ENCODE measurements at places on chromosomes 16 and 17.

GRCh38 chr16:22123146-22123545 lies 30.8 kb downstream of the VWA3A start:
- DNase-seq: no peak

GRCh38 chr17:43402078-43402477 lies 3.3 kb downstream of the ARL4D start:
- no peak for DNase-seq

GRCh38 chr17:60640503-60640902 lies 37.1 kb upstream of the BCAS3 start:
- no peak for DNase-seq

DNA sequence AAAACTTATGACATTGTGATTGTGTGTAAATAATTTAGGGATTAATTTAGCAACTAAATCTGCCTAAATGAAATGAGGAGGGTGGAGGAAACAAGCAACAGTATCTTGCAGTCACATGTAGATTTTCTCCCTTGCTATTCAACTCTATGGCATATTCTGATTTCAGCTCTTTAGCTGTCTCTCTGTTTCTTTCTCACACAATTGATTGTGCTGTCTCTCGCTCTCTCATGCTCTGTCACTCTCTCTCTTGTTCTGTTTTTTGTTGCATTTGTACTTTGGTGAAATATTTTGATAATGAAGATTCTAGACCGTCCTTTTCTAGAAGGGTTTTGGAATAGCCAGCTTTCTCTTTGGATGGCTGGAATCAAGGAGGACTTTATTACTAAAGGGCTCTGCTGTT lies 70.6 kb downstream of the BCAS3 start:
- no peak for DNase-seq

DNA sequence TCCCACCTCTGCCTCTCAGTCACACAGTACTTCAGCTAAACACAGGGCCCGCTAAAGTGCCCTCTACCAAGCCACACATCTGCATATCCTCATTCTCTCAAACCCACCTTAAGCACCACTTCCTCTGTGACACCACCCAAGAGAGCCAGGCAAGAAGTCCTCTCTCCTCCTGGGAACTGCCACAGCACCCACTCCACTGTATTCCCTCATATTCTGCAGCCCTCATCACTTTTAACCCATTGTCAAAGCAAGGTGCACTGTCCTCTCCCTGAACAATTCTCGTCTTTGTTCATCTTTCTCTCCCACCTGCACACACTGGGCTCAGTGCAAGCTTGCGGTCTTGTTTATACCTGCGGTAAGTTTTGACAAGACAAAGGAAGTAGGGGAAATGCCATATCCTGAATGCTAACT lies 13.6 kb downstream of the CHD9 start:
- no peak for DNase-seq

DNA sequence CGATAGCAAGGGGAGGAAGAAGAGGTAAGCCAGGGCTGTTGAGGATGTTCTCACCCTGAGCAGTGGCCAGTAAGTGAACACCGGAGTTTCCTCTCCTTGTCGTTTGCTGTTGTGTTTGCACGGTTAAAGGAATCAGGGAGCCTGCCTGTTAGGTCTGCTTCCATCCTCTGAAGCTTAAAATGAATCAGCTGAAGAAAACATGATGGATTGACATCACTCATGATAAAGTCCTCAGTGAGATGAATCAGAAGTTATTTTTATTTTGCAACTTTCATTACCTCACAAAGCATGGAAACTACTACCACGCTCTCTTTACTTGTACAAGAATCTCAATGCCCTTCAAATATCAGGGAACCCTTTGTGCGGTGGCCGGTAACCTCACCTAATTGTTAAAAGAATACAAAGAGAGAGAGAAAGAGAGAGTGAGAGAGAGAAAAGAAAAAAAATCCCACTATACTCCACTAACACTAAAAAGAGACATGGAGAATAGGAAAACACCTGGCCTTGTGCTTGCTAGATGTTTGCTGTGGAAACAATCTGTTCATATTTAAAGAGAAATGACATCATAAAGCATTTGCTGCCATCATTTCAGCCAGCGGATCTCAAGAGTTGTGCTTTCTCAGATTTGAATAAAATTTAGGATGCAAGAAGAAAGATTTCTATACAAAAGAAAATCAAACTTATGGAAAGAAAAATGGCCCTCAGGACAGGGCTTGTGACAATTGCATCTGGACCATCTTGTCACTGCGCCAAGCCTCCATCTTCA lies 441.6 kb upstream of the SALL1 start:
- no peak for DNase-seq
